H54 (cell line): ENCODE measurements at places on chromosomes 5 and 9.

- DNase-seq, result no peak
Observed at GRCh38 chr5:115702025-115702424, 76.2 kb upstream of the TMED7 start.

GRCh38 chr9:123828449-123828848 lies 101.5 kb downstream of the DENND1A start:
- no peak for DNase-seq

DNA sequence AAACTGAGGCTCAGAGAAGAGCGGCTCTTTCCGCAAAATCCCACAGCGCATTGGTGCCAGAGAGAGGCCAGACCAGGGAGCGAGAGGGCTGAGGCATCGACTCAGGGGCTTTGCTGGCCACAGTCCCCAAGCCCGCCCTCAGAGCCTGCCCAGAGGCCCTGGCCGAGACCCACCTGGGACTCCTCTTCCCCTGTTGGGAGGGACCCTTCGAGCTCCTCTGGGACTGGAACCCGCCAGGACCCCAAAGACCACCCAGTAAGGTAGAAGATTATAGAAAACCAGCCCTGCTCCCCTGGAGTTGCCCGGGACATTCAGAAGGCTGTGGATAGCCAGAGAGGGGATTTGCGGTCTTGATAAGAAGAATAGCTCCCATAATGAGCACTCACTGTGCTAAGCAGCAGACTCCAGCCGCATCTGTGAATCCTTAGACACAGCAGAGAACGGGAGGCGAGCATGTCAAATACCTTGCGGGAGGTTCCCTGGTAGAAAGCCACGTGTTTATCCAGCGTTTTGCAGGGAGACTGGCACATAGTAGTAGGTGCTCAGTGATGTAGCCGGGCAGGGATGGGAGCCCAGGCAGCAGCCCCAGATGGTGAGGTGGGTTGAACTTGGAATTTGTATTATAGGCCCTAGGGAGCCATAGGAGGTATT lies 651 bp upstream of the AK1 start:
- DNase-seq, result no peak

GRCh38 chr5:38524022-38524421 lies 32.4 kb downstream of the LIFR start:
- no peak for DNase-seq

- DNase-seq, result no peak
Observed at GRCh38 chr5:8216921-8217320, 348.0 kb downstream of the MTRR start.

DNA sequence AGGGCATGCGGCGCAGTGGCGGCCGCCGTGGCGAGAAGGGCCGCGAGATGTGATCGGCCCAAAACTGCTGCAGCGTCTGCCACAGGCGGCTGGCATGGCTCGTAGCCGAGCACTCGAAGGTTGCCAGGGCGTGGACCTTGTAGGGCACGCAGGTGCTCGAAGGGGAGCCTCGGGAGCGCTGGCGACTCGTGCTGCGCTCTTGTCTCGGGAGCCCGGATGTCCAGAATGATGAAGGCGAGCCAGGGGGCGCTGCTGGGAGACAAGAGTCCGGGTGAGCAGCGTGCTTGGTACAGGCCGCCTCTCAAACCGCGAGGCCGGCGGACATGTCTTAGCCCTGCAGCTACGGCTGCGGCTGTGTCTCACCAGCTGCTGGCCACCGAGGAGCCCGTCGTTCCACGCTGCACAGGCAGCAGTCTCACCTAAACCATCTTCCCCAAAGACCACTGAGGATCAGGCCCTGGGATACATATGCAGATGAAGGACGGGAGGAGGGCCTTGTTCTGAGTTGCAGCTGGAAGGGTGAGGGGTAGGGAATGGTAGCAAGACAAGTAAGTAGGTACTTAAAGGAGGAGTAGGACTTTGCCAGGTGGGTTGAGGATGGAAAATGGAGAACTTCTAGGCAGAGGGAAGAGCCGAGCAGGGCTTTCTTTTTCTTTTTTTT lies 1.7 kb downstream of the CBY3 start:
- no peak for DNase-seq

DNA sequence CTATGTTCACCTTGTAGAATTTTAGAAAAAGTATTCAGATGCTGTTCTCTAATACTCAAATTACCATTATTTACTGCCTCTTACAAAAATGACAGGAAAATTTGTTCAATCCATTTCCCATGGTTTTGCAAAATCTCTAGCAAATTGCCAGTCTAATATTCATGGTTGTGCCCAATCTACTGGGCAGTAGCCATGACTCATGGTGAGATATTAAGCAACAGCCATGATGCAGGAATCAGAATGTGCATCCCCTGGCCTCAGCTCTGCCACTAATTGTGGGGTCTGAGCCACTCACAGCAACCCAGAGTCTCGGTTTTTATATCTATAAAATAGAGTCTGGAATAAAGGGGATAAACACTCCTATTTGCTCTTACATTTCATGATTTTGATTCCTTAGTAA lies 353.6 kb downstream of the DEPDC1B start:
- DNase-seq, result no peak

DNA sequence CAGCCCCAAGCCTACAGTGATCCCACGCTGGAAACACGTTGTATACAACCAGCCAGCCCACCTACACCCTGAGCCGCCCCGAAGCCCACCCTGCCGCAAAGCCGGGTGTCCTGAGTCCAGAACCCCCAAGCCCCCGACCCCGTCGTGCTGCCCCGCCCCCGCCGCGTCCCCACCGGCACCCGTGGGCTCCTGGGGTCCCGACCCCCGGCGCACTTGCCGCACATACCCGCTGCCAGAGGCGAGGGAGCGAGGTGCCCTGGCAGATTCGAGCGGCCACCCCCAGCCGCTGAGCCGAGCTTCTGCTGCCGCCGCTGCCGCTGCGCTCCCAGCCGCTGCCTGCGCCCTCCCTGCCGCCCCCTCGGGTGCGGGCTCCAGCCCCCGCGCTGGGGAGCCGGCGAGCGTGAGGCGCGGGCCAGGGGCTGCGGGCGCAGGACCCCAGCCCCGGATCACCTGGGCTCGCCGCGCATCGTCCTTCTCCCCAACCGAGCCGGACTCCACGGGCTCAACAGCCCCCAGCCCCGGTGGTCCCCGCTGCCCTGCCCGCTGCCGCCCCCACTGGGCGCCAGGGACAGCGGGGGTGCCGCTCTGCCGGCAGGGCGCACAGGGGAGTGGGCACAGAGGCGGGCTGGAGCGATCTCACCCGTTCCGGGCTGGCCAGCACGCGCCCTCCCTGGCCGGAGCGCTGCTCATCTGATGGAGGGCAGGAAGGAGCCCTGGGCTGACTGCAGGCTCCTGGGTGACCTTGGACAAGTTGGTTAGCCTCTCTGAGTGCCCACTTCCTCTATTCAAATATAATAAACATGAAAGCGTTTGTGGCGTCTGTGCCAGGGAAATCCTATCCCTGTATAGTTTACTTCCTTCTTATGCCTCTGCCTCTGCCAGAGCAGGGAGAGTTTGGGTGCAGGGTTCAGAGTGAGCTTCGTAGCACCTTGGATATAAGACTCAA lies at the start of gene HTR4:
HTR4 (minus strand) TSS at position 692 of the 946 bp plus-strand sequence. CDS start 17,513 bp downstream, outside the sequence.
- no peak for DNase-seq

DNA sequence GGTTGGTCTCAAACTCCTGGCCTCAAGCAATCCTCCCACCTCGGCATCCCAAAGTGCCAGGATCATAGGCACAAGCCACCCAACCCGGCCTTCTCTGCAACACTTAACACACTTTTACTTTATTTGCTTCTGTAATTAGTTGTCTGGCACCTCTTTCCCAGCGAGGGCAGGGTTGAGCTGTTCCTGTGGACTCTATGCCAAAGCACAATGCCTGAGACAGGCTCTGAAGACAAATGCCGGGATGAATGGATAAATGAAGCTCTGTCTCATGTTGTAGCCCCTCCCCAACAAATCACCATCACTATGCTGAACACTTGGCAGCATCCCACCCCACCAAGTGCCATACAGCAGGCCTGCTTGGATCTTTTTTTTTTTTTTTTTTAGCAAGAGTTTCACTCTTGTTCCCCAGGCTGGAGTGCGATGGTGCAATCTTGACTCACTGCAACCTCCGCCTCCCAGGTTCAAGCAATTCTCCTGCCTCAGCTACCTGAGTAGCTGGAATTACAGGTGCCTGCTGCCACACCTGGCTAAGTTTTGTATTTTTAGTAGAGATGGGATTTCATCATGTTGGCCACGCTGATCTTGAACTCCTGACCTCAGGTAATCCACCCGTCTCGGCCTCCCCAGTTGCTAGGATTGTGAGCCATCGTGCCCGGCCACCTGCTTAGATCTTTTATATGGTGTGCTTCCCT lies 21.3 kb downstream of the GPX3 start:
- DNase-seq, result no peak

- no peak for DNase-seq
Observed at GRCh38 chr5:178411083-178411482, 178.5 kb upstream of the PHYKPL start.

- no peak for DNase-seq
Observed at GRCh38 chr9:2755285-2755684, 38.0 kb downstream of the KCNV2 start.

- DNase-seq, result no peak
Observed at GRCh38 chr5:89504051-89504450, 621.1 kb upstream of the MEF2C start.

- no peak for DNase-seq
Observed at GRCh38 chr5:112983363-112983762, 6.8 kb downstream of the DCP2 start.

- DNase-seq, result no peak
Observed at GRCh38 chr9:128396970-128397613, 23.6 kb upstream of the CERCAM start.
